ENCODE measurements at places on chromosomes 13 and 19.

- DNase-seq: no peak
Observed at GRCh38 chr13:104065328-104065727, 999.1 kb upstream of the SLC10A2 start.

GRCh38 chr13:101773062-101773461 is 320.6 kb downstream of the ITGBL1 start:
- DNase-seq: no peak

DNA sequence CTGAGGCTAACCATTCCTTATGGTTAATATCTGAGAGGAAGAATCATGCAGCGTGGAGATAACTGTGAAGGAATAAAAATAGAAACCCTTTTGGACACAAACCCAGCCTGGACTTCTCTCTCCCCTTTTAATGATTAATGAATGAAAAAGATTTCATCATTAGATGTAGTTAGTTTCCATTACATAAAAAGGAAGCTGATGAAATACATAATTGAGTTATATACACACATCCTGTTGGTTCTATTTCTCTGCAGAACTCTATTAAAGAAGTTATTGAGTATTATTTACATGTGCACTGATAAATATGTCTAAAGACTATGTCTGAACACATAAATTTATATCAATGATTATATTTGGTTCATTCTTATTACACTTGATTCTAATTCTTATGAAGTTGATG is 465.3 kb downstream of the GPC5 start:
- DNase-seq: no peak

- no peak for DNase-seq
Observed at GRCh38 chr13:99959540-99960230, 11.9 kb downstream of the ZIC5 start.

DNA sequence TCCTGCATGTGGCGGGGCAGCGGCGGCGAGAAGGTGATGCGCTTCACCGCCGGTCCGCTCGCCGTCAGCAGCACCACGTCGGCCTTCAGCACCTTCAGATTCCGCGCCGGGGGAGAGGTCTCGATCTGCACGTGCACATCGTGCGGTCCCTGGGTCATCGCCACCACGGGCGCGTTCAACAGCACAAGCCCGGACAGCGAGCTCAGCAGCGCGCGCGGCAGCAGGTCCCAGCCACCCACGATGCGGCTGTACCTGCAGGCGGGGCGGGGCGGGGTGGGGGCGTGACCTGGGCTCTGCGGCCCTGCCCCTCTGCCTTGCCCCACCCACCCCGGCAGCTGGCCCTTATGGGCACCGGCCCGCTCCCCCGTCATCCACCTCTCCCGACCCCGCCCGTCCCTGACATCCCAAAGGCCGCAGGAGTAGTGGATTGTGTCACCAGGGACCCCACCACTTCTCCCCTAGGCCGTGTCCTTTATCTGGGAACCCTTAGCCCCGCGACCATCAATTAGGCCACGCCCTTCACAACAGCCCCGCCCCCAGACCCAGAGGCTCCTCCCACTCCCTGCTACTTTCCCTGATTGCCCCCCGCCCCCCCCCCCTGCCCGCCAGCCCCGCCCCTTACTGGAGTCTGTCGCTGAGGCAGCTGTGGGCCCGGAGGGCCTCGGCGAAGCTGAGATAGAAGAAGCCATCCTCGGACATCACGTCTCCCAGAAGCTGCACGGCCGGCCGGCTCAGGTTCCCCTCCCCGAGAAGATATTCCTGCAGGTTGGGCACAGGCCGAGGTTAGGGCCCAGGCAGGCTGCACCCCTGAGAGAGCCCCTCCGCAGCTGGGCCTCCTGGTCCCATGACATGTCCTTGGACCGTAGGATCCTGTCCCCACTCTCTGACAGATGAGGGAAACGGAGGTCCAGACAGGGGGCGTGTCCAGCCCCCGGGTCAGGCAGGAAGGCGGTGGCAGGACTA is 6.1 kb downstream of the IL4I1 start:
- DNase-seq: peak; percentile 42

GRCh38 chr19:38852231-38853044 is 2.7 kb upstream of the HNRNPL start:
- no peak for DNase-seq

GRCh38 chr13:114115796-114116195 is 16.6 kb downstream of the RASA3 start:
- DNase-seq: no peak

GRCh38 chr13:35833608-35834275 is 297.4 kb downstream of the DCLK1 start:
- no peak for DNase-seq

- no peak for DNase-seq
Observed at GRCh38 chr13:113122550-113123225, at the start of gene F10. Gene F10, plus strand, starts transcription at chr13:113122799. Its CDS starts 57 bp downstream, at chr13:113122856.

GRCh38 chr19:42281146-42281826 is 12.2 kb downstream of the CIC start:
- no peak for DNase-seq

GRCh38 chr13:99859178-99860177 is 112.1 kb downstream of the ZIC5 start:
- peak; percentile 33 for DNase-seq

GRCh38 chr19:7792281-7792680 is 29.2 kb downstream of the CLEC4M start:
- no peak for DNase-seq

DNA sequence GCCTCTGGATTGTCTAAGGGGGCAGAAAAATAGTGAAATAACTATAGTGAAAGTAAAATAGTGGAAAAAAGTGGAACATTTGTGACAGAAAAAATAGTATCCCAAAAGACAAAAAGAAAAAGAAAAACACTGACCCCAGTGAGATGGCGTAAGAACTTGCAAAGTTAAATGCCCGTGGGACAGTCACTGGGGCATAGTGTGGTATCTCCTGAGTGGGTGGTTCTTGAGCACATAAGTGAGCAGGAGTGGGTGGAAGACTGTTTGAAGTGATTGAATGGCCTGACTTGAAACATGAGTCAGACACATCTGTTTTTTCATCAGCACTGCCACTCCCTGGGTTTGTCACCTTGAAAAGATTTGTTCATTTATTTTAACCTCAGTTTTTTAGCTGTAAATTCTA is 2.5 kb downstream of the ZNF430 start:
- no peak for DNase-seq

DNA sequence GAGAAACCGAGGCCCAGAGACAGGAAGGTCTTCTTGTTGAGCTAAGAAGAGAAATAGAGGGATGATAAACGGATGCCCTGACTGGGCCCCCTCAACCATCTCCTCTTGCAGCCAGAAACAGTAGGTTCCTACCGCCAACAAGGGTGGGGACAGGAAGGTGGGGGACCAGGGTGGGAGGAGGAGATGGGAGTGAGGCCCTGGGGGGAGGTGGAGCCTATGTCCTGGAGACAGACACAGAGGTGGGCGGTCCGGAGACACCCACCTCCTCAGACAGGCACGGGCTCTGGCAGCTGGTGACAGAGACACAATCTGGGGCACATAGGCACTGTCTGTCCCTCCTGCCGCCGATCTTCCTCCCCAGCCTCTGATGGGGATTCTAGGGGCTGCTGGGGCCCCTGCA is 16.9 kb downstream of the GADD45B start:
- no peak for DNase-seq

- DNase-seq: no peak
Observed at GRCh38 chr19:14404312-14404711, 14.8 kb downstream of the DDX39A start.

- peak; percentile 65 for DNase-seq
Observed at GRCh38 chr19:52897138-52897935, at the start of gene ZNF320. Gene ZNF320, minus strand, starts transcription at chr19:52897635. Its CDS starts 7,380 bp downstream, at chr19:52890255.

DNA sequence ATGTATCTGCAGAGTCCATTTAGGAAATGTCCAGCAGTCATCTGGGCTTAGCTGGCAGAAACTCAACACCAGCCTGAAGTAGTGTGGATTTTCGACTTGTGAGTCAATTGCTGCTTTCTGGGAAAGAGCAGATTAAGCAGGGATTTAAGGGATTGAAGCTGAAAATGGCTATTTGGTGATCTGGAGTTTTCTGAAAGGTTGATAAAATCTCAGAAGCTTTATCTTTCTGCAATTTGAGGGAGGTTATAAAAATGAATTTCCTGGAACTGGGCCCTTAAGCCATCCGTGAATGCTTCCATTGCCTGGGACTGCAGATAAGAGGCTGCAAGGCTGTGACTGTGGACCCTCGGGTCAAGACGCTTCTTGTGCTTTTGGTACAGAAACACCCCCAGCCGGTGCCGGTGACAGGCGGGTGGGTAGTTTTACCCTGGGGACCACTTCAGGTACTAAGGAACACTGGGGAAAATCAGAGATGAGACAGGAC is 61.5 kb downstream of the COL4A1 start:
- no peak for DNase-seq

- no peak for DNase-seq
Observed at GRCh38 chr13:107580741-107581412, 634.5 kb downstream of the LIG4 start.

DNA sequence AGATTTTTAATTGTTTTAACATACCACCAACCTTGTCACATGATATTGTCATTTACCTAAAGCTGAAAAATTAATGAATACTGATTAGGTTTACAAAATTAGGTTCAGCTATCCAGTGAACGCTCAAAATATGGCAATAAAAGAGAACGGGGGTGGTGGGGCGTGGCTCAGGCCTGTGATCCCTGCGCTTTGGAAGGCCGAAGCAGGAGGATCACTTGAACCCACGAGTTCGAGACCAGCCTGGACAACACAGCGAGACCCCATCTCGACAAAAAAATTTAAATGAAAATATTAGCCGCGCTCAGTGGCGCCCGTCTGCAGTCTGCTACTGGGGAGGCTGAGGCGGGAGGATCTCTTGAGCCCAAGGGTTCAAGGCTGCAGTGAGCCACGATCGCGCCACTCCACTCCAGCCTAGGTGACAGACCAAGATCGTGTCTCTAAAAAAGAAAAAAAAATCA is 516 bp upstream of the FAM32A start:
- no peak for DNase-seq

- no peak for DNase-seq
Observed at GRCh38 chr19:39974377-39975155, 3.6 kb downstream of the PSMC4 start.

DNA sequence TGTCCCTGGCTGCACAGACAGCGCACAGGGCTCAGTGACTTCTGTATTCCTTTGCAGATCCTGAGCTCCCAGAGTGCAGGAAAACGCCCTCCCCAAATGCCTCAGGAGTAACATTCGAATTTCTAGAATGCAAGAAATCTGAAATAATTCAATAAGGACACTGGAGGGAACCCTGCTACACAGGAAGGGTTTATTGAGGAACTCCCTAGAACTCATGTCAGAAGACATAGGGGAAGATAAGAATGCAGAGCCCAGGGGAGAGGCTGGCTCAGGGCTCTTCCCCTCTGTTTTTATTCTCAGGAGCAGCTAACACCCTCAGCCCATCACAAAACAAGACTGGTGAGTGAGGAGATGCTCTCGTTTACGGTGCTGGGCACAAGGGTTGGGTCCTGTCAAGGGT is 6.8 kb downstream of the LILRA1 start:
- no peak for DNase-seq

GRCh38 chr19:50836543-50837195 is 3.3 kb upstream of the KLK15 start:
- DNase-seq: no peak

DNA sequence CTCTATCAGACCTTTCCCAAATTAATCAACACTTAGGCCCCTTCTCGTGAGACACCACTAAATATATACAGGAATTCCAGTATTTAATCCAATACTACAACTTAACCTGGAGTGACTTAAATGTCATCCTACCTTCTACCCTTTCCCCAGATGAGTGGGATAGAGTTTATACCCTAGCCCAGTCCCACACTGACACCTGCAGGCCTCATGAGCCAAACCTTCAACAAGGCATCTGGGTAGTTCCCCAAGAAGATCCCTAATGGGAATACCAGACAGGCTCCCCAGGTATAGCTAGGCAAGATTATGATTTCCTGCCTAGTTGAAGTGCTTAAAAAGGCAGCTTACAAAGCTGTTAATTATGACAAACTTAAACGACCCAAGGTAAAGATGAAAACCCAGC is 15.9 kb downstream of the ZNF83 start:
- no peak for DNase-seq

DNA sequence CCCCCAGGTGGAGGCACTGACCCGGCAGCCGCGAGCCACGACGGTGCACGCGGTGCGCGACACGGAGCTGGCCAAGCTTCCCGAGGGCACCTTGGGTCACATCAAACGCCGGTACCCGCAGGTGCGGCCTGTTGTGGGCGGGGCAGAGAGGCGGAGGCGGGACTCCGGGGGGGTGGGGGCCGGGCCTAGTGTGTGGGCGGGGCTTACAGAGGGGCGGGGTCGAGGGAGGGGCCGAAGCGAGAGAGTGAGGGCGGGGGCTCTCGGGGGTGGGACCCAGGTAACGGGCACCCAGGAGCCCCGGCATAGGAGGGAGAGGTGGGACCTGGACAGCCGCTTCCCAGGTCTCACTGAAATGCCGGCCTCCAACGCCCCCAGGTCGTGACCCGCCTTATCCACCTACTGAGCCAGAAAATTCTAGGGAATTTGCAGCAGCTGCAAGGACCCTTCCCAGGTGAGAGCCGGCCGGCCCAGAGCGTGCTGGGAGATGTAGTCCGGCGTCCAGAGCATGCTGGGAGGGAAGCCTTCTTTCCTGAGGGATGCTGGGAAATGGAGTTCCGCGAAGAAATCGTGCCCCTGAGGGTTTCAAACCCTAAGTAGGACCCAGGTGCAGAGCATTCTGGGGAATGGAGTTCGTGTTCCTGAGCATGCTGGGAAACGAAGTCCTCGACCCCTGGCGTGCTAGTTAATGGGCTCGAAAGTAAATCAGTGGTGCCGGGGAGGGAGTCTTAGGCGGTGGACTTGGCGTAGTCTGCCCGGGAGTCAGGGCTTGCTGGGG is 15.7 kb downstream of the PNPLA6 start:
- no peak for DNase-seq

DNA sequence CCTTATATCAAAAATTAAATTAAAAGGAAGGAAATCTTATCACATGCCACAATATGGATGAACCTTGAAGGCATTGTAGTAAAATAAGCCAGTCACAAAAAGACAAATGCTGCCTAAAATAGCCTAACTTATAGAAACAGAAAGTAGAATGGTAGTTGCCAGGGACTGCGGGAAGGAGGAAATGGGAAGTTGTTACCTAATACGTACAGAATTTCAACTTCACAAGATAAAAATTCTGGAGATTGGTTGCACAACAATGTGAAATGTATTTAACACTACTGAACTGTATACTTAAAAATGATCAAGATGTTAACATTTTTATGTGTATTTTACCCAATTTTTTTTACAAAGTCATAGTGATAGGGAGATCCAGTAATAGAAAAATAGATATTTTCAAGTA is 10.2 kb upstream of the N4BP2L2 start:
- no peak for DNase-seq
